Thyroid gland (tissue), 4 donors: ENCODE measurements at places on chromosomes 12 and 14. TPM values are rescaled to one million over a fixed set of nuclear protein-coding genes. Genes with fewer than 3 reads are reported as not detected.
A peak's percentile ranks its signal among the peaks of the same experiment; 100 is the strongest.

DNA sequence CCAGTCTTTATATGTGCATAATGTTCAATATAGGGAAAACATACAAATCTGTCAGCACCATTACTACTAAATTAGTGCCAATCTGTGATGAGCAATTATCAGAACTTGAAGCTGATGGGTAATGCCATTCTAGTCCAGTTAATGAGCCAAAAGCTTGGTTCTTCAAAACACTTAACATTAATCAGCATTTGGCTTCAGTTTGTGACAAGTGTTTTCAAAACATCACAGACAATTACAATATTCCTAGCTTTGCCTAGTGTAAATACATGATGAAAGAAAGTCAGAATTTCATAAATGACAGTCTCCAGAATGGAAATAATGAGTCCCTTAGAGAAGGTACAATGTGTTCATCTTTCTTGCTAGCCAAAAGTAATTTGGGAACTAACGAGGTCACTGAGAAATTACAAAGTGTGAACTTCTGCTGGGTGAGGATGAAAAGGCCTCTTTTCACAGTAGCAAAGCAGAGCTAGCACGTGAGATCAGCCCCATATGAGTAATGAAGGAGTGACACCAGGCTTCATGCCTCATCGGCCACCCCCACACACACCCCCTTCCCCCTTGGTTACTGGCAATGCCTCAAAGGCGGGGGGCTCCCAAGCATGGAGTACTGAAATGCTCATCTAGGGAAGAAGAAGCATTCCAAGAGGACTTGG lies 180.6 kb upstream of the EEA1 start:
- no peak overlapping the region for H3K4me3 ChIP-seq
- DNase-seq: no peak
- no peaks in the 10 kb centered on the region for H3K27me3 ChIP-seq
- H3K36me3 ChIP-seq: no peaks in the 10 kb centered on the region
- H3K4me1 ChIP-seq: no peaks in the 10 kb centered on the region
- no peak overlapping the region for H3K27ac ChIP-seq

- no peaks in the 10 kb centered on the region for H3K27me3 ChIP-seq
- H3K4me1 ChIP-seq: peaks cover 37% of the 10 kb centered on the region
- H3K27ac ChIP-seq: peak overlapping the region; percentile 86
- H3K36me3 ChIP-seq: no peaks in the 10 kb centered on the region
- no peak overlapping the region for H3K4me3 ChIP-seq
These were observed 10.2 kb downstream of the ARHGDIB start for GRCh38 chr12:14950982-14951746.

DNA sequence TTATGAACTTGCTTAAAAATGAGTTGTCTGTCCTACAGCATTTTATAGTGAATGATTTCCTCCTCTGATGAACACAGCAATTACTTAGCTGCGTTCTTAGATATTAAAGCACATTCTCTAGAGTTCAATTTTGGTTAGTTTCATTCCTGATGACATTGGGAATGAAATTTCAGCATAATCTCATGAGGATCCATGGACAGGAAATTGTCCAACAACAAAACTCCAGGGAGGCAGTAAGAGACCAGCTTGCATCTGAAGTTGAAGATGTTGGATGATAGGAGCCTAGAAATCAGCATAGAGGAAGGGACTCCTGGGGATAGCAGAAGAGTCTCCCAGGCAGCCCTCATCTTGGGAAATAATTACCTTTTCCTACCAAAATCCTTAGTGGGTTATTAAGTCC lies 128.7 kb upstream of the RAP1B start:
- no peaks in the 10 kb centered on the region for H3K36me3 ChIP-seq
- no peak for DNase-seq
- H3K27me3 ChIP-seq: no peaks in the 10 kb centered on the region
- no peaks in the 10 kb centered on the region for H3K4me1 ChIP-seq
- no peak overlapping the region for H3K27ac ChIP-seq

The ZNF10 gene
- total RNA-seq: 30.5 TPM

The TCL1A gene
- not detected for total RNA-seq
